ENCODE measurements at places on chromosomes 7 and 10. TPM values are rescaled to one million over a fixed set of nuclear protein-coding genes. Genes with fewer than 3 reads are reported as not detected.

The GPR85 gene
- 0.15 TPM for total RNA-seq

The CTBP2 gene
- 55.5 TPM for total RNA-seq

The ASAH2B gene
- total RNA-seq: 3.1 TPM

- no peak for DNase-seq
Observed at GRCh38 chr10:100183481-100183880, 2.3 kb downstream of the ERLIN1 start.

GRCh38 chr7:41030673-41031072 is 672.2 kb downstream of the INHBA start:
- peak; percentile 54 for DNase-seq

The ZNF425 gene
- 3.1 TPM for total RNA-seq

The ZPBP gene
- total RNA-seq: not detected

GRCh38 chr7:46633200-46633599 is 712.1 kb upstream of the IGFBP3 start:
- peak; percentile 11 for DNase-seq

DNA sequence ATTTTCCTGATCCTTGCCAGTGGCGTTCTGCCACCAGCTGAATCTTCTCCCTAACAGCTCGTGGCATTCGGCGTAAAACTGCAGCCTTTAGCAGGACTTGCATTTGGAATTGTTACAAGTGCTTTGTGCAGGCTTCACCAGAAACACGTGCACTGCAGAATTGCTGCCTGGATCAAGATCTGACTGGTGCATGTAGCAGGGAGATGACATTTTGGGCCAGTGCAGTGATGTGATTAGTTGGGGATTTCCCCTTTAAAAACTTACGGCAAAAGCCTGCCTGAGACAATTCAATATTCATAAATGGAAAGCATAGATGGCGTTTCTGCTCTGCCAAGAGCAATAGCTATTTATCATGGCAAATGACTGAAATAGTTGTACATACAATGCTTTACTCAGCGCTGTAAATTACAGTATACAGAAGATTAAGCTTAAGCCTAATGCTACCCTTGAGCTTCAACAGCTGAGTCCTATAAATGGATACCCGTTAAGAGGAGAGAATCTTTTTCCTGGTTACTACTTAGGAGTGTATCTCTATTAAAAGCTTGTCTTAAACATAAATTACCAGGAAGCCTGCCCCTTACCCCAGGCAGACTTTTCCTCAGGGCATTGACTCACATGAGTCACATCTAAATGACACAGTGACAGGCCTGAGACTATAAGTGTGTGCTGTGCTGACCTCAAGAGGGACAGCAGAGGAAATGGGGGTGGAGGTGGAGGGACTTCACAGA is 106.3 kb downstream of the ATXN7L1 start:
- peak; percentile 92 for DNase-seq

GRCh38 chr7:66015440-66016130 is 33.6 kb upstream of the GUSB start:
- DNase-seq: no peak

GRCh38 chr10:44986670-44987069 is 8.1 kb upstream of the DEPP1 start:
- peak; percentile 20 for DNase-seq

The CYCS gene
- total RNA-seq: 111 TPM

DNA sequence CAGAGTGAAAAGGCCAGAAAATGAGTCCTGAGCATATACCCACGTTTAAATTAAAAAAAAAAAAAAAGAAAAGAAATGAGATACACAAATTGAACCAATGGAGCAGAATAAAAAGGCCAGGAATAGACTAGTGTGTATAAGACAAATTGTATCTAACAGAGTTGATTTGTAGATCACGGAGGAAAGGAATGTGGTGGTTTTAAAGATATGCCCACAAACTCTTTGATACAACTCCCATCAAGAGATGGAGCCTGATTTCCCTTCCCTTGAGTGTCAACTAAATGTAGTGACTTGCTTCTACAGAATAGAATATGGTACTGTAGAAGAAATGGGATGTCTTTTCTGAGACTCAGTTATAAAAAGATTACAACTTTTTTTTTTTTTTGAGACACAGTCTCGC is 10.4 kb downstream of the SYPL1 start:
- DNase-seq: peak; percentile 63

GRCh38 chr10:71247414-71247705 is 35.0 kb downstream of the UNC5B start:
- no peak for DNase-seq

The ABCB1 gene
- total RNA-seq: 5.6 TPM

DNA sequence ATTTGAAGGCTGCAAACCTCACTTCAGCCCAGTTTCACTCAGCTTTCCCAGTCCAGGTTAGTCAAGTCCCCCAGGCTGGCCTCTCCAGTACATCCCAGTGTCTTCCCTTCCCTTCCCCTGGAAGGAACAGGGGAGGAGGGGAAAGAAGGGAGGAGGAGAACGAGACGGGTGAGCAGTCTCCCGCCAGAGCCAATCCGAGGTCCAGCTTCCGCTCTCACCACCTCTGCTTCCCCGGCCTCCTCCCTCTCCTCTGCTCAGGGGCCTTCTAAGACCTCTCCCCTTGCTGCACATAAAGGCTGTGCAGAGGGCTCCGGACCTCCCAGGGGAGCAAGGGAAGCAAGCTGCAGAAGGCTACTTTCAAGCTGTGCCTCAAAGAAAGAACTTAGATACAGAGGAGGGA is 4.1 kb downstream of the ATG9B start:
- no peak for DNase-seq

DNA sequence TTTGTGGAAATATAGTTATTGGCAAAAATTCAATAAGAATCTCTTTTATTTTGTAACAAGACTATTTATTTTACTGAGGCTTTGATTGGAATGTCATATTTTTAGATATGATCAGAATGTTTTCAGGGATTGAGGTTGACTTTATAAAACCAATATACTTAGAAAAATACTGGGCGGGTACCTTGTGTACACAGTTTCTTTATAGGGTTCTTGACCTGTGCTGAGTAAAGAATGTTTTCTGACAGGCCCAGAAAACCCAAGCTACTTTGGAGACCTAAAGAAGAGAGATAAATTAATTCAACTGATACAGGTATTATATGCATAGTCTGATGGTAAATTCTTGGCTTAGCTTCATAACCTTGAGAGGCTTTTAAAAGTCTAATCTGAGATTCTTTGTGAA is 23.9 kb upstream of the SPAM1 start:
- no peak for DNase-seq

GRCh38 chr7:137741443-137741842 is 105.3 kb downstream of the DGKI start:
- no peak for DNase-seq

DNA sequence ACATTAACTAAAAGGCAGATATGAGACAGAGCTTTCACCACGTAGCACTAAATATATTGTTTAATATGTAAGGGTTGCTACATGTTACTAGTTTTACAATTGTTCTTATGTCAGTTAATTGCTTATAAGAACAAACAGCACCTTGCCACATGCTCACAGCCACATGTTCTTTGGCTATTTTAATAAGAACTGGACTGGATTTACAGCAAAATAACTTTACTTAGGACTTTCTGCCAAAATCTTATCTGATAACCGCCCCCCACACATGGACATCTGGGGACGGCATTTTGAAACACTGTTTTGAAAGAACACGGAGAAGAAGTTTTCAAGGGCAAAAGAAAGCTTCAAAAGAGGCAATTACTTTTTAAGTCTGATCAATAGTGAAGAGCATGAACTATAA is 45.3 kb downstream of the JAZF1 start:
- DNase-seq: no peak

- DNase-seq: no peak
Observed at GRCh38 chr10:70563230-70563629, 39.3 kb downstream of the PRF1 start.

The SPDYE1 gene
- total RNA-seq: not detected

DNA sequence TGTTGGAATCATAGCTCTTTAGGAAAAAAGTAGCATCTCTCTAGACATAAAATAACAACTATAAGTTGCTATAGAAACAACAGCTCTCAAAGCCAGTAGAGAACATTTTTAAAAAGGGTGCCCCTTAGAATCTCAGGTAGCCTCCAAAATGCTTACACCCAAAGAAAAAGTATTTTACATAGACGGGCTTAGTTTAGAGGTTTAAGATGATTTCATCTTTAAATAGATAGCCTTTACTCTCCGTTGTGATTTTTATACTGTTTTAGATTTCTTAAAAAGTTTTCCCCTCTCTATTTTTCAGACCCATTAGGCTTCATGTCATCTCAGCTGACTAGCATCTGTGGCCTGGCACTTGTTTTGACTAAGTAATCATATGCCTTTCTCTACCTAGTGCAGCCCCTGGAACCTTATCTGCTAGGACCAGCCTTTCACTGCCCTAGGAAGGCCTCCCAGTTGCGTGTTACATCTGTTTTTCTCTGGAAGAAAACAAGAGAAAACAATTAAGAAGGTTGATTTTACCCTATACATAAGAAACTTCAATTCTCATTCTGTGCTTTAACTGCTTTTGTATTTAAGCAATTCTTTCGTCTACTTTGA is 6.9 kb upstream of the BPGM start:
- DNase-seq: no peak

- DNase-seq: peak; percentile 50
Observed at GRCh38 chr7:111953611-111954010, 252.6 kb downstream of the DOCK4 start.

DNA sequence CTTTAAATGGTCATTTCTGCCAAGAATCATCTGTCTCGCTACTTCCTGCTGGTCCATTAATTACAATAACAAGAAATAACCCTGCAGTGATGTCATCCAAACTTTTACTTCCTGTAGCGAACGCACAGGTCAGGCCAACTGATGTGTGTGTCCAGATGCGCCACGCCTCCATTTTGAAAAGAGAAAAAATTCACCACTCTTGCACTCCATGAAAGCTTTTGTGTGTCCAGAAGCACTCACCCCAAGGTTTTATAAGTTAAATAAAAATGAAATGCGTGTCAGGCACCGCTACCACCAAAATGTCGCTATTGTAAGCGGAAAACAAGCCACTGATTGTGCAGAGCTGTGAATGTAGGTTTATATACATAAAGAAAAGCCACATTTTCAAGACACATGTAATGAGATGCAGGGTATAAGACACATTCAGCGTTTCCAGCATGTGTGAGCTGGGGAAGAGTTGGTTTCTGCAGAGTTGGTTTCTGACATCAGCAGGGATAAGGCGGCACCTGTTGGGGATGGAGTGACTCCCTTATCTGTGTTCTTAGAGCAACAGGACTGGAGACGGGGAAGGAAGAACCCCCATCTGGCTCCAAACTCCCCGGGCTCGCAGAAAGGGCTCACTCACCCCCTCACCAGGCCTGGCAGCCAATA is 83.3 kb downstream of the CTBP2 start:
- no peak for DNase-seq

- DNase-seq: no peak
Observed at GRCh38 chr7:130881799-130882141, 147.8 kb upstream of the KLF14 start.

DNA sequence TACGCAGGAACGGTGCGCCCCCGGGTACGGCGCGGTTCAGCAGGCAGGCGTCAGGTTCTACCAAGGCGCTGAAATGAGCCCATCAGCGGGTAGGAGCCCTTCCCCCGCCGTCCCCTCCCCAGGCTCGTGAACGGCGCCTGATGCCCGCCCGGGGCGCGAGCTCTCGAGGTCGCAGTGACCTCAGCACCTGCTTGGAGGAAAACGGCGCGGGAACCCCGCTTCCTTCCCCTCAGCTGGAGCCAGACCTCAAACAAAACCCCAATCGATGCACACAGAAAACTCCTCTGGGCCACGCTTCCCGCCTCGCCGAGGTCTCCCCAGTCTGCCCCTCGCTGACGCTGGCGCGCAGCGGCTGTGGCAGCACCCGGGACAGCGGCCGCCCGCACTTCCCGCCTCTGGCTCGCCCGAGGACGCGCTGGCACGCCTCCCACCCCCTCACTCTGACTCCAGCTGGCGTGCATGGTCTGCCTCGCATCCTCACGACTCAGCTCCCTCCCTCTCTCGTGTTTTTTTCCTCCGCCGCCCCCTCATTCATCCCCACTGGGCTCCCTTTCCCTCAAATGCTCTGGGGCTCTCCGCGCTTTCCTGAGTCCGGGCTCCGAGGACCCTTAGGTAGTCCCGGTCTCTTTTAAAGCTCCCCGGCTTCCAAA is 514 bp upstream of the GAD2 start:
- peak; percentile 1 for DNase-seq

DNA sequence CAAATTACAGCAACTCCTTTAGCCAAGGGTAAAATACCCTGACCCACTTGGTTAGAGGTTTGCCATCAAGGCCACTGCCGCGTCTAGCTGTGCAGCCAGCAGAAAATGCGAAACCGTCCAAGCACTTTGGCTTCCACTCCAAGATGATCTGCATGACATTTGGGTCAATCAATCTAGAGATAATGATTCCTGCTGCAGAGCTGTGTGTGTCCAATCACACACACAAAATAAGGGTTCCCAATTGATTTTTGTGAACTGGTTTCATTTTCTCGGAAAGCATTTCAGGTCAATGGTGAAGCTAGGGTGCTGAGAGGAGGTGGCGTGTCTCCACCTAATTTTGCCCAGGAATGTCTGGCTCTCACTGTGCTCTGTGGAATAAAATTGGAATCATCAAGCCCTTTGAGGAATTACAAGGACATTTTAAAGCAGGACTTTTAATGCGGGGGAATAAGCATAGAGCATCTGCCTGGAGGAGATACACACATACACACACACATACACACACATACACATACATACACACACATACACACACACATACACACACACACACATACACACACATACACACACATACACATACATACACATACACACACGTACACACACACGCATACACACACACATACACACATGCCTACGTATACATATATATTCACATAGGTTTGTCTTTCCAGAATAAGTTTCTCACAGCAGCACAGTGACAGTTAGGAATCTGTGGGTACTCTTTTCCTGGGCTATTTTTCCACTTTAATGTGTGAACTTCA is 59.5 kb downstream of the ACADSB start:
- no peak for DNase-seq

DNA sequence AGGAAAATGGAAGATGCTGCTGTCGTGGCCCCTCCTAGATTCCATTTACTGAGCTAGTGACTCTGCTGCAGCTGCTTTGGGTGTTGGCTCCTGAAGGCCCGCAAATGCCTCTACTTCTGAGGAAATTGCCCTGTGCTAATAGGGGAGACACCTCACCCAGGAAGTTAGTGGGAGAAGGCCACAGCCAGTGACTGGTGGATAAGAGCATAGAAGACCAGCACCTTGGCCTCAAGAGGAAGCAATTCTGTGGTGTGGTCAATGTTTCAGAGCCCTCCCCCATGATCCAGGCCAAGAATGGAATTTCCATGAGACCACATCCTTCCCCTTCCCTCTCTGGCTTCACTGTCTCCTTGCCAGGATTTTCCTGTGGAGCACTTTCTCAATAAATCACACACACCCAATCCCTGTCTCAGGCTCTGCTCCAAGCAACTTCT is 25.0 kb upstream of the FZD1 start:
- peak; percentile 90 for DNase-seq

DNA sequence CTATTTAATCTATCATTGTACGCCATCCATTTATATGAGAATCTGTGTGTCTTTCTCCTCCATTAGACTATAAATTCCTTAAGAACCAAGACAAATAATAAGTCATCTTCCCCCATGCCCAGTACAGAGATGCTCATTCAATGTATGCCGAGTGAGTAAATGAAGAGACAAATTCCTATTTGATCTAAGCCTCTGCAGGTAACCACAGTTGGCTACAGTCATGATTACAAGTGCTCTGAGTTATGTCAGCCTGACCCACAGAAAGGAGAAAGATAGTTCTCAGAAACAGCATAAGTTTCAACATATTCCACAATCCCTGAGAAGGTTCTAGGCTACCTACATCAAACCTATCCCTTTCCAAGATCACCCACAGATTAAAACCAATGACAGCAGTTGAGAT is 46.1 kb downstream of the MPP7 start:
- peak; percentile 14 for DNase-seq
